Stimulated activated CD8-positive, alpha-beta memory T cell treated with anti-CD3 and anti-CD28 coated beads, Interleukin-12 subunit alpha, Interleukin-12 subunit beta, amount 100 ng/mL, for 4 hours (primary cell): ENCODE measurements at places on chromosomes 5 and 9.

- DNase-seq = no peak
Observed at GRCh38 chr5:134609232-134609851, 23.3 kb downstream of the SAR1B start.

DNA sequence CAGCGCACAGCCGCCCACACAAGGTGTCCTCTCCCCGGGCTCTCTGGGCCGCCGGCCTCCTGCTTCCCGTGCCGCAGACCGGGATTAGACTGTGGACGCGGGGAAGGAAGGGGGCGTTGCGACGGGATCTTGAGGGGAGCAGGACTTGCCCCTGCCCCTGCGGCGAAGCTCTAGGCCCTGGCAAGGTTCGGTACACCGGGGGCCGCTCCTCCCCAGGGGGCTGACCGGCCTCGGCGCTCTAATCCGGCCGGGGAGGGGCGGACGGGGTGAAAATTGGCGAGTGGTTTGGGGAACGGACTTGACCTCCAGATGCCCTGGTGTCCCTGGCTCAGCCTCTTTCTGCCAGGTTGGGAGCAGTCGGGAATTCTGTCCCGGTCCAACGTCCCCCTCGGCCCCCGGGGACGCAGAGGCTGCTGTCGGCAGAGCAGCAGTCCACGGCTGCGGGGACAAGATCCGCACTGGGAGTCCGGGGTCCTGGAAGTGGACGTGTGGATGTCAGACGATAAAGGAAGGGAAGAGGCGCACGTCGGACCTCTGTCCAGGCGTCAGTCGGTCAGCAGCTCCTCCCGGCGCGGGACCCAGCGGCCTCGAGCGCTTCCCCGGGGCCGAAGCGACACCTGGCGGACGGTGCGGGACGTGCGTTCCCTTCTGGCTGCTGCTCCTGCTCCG lies 1.9 kb upstream of the CNTFR start:
- DNase-seq = peak; percentile 53

DNA sequence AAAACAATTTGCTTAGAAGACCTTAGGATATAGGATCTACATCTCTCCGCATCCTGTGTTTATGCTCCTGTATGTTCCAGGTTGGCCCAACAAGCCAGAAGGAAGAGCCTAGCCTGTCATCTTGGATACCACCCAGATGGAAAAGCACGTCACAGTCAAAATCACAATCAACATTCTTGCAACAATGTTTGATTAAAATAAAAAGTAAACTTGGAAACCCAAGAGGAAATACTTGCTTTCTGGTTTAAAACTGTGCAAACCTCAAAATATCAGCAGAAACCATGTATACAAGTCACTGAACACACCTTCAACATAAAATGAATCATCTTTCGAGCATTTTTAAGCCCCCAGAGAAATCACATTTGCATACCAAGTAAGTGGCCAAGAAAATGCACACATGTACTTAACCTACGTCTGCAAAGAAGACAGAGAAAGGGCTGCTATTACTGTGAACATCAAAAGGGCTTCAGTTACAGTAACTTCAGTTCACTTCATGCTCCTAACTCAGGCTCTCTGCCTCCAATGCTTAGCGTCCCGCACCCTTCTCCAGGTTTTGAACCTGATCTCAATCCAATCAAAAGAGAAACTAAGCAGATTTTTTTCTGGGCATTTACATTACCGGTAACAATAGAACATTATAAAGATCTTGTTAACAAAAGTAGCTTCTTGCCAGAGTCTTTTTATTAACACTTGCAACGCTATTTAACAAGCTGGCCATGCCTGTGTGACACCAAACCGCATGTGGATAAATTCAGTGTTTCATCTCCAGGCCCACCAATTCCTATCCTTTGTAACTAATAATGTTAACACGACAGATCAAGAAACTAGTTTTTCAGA lies 1.3 kb downstream of the ENC1 start:
- no peak for DNase-seq

GRCh38 chr5:164727012-164727411 lies 1221.6 kb downstream of the MAT2B start:
- no peak for DNase-seq

GRCh38 chr9:92963831-92964606 lies 16.7 kb downstream of the FGD3 start:
- peak; percentile 55 for DNase-seq

- no peak for DNase-seq
Observed at GRCh38 chr5:33549982-33550567, 109.3 kb downstream of the TARS1 start.

GRCh38 chr9:118455259-118455658 lies 751.1 kb downstream of the TLR4 start:
- no peak for DNase-seq

DNA sequence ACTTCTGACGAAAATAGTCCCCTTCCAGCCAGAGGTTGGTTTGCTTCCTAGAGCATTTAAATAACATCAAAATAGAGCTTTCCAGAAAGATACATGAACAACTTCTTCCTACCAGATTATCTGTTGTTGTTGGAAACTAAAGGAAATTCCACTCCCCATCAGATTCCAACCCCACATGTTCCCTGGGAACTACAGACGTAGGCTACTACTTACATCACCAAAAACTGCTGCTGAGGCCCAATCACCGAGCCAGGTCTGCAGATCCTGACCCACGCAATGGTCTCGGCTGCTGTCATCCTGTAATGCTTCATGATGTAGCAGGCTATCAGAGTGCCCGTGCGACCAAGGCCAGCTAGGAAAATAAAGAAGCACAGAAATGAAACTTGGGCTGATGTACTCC lies 73.4 kb downstream of the HABP4 start:
- no peak for DNase-seq

DNA sequence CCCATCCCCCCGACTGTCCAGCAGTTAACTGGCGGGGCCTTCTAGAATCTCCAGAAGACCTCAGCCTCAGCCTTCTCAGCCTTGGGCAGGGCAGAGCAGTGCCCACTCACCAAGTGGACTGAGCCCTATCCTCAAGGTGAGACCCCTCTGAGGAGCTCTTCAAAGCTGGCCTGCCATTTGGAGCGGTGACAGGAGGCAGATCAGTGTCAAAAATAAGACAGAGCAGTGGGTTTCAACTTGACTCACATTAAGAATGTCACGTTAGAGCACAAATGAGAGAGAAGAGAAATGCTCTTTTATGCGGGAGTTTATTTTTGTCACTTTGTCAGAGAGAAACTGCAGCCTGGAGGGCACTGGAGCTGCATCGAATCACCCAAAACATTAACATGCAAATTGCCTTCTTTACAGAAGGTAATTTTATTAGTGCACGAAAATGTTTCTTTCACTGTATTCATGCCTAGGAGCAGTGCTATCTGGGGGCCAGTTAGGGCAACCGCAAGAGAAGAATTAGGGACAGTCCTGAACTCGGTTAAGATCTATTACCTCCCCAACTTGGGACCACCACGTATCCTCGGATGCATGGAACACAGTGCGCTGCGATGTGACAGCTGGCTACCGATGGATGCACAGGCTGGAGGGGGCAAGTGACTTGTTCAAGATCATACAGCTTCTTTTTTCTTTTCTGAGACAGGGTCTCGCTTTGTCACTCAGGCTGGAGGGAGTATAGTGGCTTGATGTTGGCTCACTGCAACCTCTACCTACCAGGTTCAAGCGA lies 188.5 kb downstream of the DAB2IP start:
- no peak for DNase-seq
